ENCODE measurements at places on chromosomes 6 and 20.

GRCh38 chr20:33299111-33299603 lies 16.1 kb downstream of the BPIFB1 start:
- DNase-seq, result peak; percentile 21

GRCh38 chr6:34813028-34813713 lies 21.3 kb downstream of the BLTP3A start:
- no peak for DNase-seq

- peak; percentile 22 for DNase-seq
Observed at GRCh38 chr6:33983109-33983716, 162.7 kb downstream of the GRM4 start.

GRCh38 chr20:49279677-49280462 lies 2.0 kb upstream of the ZNFX1 start:
- no peak for DNase-seq

DNA sequence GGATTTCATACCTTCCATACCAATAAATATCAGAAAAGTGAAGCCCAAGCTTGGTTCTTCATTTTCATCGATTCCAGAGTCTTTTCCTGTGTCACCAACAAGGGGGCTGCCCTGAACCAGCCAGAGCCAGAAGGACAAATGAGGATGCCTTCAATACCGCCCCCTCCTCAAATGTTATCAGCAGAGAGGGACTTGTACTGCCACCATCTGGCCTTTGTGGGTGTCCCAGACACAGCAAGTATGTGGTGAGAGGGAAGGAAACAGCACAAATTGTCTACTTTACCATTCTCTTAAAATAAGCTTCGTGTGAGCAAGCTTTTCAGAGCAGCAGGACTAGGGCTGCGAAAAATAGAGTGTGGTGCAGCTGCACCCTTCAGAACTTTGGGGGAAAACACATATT lies 165.3 kb downstream of the SOBP start:
- DNase-seq, result no peak

DNA sequence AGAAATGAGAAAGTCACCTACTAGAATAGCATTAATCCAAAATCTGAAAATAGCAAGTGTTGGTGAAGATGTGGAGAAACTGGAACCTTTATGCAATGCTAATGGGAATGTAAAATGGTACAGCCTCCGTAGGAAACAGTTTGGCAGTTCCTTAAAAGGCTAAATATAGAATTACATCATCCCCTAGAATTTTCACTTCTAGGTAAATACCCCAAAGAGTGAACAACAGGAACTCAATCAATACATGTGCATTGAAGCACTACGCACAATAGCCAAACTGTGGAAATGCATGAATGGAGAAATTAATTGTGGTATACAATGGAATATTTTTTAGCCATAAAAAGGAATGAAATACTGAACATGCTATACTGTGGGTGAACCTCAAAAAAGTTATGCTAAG lies 982.0 kb upstream of the FLRT3 start:
- DNase-seq, result no peak

- DNase-seq, result peak; percentile 46
Observed at GRCh38 chr20:21719592-21720214, 14.2 kb downstream of the PAX1 start.

- peak; percentile 24 for DNase-seq
Observed at GRCh38 chr6:28105245-28105639, 19.2 kb upstream of the ZSCAN16 start.

GRCh38 chr20:39778847-39779604 lies 816.9 kb downstream of the DHX35 start:
- no peak for DNase-seq

DNA sequence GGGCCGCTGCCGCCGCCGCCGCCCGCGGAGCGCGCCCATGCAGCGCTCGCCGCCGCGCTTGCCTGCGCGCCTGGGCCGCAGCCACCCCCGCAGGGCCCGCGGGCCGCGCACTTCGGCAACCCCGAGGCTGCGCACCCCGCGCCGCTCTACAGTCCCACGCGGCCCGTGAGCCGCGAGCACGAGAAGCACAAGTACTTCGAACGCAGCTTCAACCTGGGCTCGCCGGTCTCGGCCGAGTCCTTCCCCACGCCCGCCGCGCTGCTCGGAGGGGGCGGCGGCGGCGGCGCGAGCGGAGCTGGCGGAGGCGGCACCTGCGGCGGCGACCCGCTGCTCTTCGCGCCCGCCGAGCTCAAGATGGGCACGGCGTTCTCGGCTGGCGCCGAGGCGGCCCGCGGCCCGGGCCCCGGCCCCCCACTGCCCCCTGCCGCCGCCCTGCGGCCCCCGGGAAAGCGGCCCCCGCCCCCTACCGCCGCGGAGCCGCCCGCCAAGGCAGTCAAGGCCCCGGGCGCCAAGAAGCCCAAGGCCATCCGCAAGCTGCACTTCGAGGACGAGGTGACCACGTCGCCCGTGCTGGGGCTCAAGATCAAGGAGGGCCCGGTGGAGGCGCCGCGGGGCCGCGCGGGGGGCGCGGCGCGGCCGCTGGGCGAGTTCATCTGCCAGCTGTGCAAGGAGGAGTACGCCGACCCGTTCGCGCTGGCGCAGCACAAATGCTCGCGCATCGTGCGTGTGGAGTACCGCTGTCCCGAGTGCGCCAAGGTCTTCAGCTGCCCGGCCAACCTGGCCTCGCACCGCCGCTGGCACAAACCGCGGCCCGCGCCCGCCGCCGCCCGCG lies 730 bp downstream of the INSM1 start:
- no peak for DNase-seq
